ENCODE measurements at places on chromosomes 11 and 22.
A peak's percentile ranks its signal among the peaks of the same experiment; 100 is the strongest.

GRCh38 chr11:2899080-2899783 is 13.7 kb upstream of the CDKN1C start:
- DNase-seq = no peak

DNA sequence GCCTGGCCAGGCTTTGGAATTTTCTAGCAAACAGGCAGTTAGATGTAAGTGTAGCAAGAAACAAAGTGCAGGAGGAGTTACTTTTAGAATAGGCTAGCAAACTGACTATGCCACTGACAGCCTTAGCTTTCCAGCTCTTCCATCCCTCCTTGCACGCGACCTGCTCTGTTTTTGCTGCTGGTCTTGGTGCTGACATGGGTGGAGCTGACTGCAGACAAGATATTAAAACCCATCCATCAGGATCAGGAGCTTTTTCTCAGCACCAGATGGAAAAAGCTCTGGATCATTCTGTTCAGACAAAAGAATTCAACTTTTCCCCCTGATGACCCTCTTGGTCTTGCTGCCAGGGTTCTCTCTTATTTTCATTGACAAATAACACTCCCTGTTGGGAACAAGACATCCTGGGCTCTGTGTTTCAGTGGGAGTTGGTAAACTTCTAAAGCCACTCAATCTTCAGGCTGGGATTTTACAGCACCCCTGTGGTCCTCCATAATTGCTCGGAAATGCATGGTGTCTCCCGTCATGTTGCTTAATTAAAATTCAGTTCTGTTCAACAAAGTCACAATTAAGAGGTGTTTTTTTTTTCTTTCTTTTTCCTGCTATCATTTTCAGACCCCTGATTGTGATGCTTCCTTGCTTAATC is 240.0 kb upstream of the LARGE1 start:
- DNase-seq = no peak

DNA sequence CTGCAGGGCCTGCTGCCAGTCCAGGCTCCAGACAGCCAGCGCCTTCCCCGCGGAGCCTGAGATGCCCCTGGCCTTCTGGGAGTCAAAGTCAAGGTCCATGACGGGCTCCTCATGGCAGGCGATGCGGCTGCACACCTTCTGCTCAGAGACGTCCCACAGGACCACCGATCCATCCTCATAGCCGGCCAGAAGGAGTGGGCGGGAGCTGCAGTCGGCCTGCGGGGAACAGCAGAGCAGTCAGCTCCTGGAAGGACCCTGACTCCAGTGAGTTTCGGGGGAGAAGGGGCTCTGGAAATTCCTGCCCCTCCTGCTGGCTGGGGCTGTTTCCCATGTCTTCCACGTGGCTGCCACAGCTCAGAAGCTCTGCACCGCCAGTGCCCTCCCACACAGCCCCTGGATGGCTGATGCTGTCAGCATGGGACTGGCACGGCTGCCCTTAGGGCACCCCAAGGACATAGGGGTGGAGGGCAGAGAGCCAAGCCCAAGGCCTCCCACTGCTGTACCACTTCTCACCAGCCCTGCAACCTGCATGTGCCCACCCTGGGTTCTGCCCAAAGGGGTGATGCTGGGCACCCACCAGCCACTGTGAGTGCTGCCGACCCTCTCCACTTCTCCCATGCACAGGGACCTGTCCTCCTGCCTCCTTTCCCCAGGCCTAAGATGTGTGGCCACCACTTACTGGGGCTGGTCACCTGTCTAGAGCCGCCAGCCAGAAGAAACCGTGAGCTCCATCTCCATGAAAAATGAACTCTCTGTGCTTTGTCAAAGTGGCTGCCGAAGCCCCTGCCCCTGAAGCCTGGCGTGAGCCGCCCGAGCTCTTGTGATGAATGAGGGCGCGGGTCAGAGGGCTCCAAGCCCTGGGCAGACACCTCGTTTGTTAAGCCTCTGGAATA is 41.7 kb downstream of the TBX1 start:
- DNase-seq = no peak

GRCh38 chr22:30556388-30556787 is 9.8 kb upstream of the SEC14L6 start:
- no peak for DNase-seq

- no peak for DNase-seq
Measured at GRCh38 chr11:30585892-30586250, 282 bp downstream of the MPPED2 start.

DNA sequence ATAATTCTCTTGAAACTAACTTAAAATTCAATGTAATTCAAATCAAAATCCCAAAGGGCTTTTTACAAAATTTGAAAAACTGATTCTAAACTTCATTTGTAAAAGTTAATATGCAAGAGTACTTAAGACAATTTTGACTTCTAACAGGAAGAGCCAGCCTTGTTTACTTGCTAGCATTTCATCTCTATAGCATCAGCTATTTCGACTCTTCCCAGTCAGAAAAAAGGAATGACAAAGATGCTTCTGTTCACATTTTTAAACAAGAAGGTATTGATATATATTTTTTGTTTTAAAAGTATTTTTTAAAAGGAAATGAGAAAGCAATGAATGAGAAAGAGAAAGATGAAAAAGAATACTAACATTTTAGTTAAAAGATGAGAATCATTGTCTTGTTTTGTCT is 16.4 kb downstream of the SLN start:
- DNase-seq = no peak

DNA sequence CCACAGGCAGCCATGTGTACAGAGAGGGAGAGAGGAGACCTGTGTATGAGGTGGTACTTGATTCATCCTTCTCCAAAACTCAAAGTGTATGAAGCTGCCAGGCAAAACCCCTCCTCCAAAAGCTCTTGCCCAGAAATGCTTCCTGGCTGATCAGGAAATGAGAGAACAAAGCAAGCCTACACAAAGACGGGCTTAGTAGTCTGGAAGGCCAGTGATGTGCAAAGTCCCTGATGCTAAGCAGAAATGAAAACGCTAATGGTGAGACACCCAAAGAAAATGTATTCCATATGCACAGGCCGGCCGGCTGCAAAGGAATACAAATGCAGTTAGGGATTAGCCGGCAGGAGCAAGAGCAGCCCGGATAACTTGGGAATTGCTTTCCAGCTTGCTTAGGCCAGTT is 234.9 kb upstream of the CADM1 start:
- DNase-seq = no peak

DNA sequence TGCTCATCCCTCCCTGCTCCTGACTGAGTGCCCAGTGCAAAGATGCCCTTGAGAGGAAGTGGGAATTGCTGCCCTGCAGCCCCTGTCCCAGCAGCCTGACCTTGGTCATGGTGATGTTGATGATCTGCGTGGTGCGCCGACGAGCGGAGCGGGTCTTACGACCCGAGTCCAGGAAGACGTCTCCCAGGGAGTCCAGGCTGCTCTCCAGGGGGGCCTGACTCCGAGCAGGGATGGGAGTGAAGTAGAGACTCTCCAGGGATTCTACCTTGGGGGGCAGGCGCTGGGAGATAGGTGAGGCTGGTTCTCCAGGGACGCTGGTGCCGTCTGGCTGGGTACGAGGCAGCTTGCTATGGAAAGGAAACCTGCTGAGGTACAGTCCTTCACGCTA is 8.4 kb downstream of the IL18BP start:
- no peak for DNase-seq

GRCh38 chr11:33700063-33700501 is 544 bp downstream of the C11orf91 start:
- DNase-seq = no peak

DNA sequence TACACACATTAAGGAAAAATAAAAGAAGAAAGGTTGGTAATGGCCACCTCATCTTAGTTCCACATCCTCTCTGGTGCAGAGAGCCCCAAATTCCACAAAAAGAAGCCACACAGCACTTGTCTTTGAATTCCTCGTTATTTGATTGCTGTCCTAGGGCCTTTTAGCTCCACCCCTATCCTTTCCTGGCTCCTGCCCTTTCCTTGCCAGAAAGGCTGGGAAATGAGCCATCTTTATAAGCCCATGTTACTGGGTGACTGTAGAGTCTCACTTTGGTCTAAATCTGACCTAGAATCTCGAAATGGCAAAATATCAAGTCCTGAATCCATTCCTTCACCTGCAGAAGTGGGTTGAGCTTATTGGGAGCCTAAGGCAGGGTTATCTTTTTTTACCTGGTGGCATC is 4.3 kb upstream of the TMEM132A start:
- DNase-seq = no peak

DNA sequence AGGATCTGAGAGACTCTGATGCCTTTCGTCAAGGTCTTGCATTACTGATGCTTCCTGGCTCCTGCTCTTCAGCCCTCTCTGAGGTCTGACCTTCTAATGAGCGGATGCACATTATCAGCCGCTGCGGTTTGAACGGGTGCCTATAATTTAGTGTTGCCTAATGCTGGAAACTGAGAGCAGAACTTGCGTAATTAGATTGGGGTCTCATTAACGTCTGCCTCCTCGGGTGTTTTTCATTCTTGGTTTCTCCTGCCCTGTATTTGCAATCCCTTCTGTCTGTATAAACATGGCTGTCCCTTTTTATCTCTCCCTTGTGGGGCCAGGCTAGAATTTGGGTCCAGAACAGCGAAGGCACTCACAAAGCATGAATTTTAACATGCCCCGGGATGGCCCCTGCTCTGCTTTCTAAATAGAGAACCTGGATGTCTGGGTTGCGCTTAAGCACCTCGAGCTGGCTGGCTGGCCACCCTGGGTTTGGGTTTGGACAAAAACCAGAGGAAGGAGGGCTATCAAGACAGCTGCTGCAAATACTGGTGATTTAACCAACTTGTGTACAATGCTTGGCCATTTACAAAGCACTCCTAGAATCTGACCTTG is 118.6 kb downstream of the TIMP3 start:
- no peak for DNase-seq

DNA sequence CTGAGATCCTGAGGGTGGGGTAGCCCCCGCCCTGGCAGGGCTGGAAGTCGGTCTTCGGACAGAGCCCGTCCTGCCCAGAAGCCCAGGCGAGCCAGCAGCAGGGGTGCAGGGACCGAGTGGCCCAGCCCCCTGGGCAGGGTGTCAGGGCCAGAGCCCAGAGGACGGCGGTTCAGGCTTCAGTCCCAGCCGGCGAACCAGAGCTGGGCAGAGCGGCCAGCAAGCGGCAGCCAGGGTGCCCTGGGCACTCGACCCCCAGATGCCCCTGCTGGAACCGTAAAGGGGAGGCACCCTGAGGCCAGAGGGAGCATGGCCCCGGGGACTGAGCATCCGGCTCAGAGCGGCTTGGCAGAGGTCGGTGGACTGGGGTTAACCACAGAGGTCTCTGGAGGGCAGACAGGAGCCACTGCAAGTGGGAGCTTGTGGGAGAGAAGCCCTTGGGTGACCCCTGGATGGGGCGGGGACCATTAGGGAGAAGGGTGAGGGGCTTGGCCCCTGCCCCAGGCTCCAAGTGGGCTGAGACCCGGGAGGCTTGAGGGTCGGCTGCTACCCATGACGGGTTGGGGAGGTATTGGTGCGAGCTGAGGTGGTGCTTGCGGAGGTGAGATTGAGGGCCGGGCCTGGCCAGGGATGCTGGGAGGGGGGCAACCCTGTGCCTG is 15.9 kb downstream of the LSP1 start:
- DNase-seq = no peak

- no peak for DNase-seq
Measured at GRCh38 chr11:863023-863909, 20.6 kb downstream of the TSPAN4 start.

DNA sequence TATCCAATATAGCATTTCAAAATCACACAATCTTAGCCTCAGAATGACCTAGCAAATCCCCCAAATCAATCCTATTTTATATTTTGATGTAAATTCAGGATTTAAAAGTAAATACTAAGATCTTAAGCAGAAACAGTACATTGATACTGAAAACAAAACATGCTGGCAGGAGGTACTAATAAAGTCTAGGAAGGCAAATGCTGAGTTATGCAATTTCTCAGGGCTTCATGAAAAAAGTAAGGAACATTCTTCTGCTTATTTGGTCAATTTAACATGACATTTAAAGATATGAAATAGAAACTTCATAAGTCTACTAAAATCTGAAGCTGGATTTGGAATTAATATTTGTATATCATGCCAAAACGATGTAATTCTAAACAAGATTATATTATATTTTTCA is 153.3 kb downstream of the SWAP70 start:
- DNase-seq = no peak

DNA sequence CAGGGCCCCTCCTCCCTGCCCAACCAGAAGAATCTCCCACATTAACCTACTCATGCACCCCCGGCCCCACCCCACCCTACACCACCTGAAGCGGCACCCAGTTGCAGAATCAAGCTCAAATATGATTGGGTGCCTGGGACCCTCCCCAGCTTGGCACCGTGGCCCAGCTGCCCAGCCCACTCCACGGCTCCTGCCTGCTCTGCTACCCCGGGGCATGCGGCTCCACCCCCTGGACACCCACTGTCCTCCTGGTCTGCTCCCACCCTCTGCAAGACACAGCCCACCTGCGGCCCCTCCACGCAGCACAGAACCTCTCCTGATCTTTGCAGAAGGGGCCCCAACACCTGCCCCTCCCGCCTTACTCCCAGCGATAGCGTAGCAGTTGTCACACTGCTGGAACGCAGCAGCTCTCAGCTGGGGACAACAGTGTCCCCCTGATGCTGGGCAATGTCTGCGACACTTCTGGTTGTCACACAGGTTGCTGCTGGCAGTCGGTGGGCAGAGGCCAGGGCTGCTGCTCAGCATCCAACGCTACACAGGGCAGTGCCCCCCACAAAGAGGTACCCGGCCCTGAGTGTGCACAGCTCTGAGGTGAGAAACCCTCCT is 32.0 kb upstream of the TESMIN start:
- no peak for DNase-seq

- no peak for DNase-seq
Measured at GRCh38 chr11:61075891-61076290, 26.4 kb upstream of the CD5 start.

GRCh38 chr11:15157181-15157580 is 42.5 kb downstream of the INSC start:
- no peak for DNase-seq

DNA sequence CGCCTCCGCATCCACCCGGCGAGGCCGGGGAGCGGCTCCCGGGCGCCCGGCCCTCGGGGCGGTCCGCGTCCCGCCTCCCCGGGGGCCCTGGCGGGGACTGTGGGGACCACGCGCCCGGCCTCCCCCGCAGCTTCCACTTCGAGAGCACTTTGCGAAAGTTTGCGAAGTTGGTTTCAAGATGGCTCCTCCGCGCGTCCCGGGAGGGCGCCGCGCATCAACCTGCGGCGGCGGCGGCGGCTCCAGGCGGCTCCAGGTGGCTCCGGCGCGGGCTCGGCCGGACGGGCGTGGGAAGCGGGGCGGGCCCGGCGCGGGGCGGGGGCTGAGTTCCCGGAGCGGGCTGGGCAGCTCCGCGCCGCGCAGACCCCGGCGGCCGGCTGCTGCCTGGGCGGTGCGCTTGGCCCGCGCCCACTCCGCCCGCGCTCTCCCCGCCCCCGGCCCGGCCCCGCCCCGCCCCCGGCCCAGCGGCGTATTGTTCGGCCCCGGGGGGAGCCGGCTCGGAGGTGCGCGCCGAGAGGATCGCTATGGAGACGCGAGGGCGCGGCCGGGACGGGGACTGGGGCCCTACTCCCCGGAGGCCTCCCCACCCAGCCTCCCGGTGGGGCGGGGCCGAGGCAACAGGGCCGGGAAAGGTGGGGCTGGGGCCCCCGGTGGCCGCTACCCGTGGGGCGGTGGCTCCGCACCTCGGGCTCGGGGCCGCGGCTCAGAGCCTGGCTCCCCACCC is at the start of gene CELSR1:
Gene CELSR1 (minus strand): TSS at position 396 of the 721 bp plus-strand sequence. CDS start 450 bp downstream, outside the sequence.
- no peak for DNase-seq

- DNase-seq = no peak
Measured at GRCh38 chr22:25741692-25742626, at the start of gene MYO18B. MYO18B (plus strand) TSS chr22:25742188; CDS start chr22:25761093, 18,905 bp downstream.

- no peak for DNase-seq
Measured at GRCh38 chr11:33001281-33001680, 14.4 kb upstream of the DEPDC7 start.

- DNase-seq = peak; percentile 16
Measured at GRCh38 chr11:102347462-102348370, 702 bp downstream of the BIRC2 start.

All from DMS79 (cell line).